ENCODE measurements at places on chromosomes 2 and 18.

DNA sequence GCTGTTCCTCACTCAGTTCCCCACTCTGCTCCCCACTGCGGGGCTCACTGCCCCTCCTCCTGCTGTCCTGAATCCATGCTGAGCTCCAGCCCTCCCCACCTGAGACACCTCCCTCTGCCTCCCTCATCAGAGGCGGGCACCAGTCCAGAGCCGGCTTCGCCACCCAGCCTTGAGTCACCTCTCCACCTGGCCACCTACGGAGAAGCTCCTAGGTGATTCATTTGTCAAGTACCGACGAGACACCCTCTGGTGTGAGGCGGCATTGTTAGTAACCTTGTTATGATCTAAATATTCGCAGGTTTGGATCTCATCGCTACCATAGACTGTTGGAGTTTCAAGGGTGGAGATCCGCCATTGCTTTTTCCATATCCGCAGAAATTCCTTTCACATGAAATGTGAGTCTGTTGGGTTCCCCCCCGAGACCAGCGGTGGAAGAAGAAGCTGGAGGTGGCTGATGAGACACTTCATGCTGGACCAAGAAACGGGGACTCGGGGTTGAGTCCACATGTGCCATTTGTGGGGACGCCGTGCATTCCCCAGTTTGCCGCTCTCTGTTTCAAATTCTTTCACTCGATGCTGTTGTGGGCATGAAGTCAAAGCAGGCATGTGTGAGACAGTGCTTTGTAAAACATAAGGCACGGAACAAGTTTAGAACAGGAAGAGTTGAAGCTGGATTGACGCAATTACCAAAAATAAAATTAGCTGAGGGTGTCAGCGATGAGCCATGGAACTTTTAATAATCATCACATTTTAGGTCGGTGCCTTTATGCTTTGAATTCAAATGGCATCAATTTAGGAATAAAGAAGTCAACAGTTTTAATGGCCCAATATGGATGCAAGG lies 259.8 kb upstream of the HDAC4 start:
- no peak for DNase-seq

- no peak for DNase-seq
Observed at GRCh38 chr18:32934201-32934600, 161.4 kb upstream of the KLHL14 start.

- no peak for DNase-seq
Observed at GRCh38 chr2:9297807-9298206, 91.2 kb downstream of the ASAP2 start.

GRCh38 chr18:76396792-76397191 lies 98.2 kb downstream of the ZNF516 start:
- DNase-seq = no peak

DNA sequence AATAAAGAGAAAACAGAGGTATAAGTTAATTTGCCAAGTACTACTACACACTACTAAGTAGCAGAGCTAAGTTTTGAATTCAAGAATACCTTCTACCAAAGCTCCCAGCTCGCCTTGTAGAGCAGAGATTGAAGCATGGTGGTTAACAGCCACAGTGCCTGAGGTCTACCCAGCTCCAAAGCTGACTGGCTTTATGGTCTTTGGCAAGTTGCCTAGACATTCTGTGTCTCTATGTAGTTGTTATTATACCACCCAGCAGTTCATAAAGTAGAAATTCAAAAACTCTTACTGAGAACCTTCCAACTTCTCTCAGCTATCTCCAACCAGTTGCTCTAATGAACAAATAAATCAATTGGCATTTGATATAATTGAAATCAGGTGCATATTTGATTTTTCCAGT lies 87.8 kb downstream of the PDE11A start:
- no peak for DNase-seq

DNA sequence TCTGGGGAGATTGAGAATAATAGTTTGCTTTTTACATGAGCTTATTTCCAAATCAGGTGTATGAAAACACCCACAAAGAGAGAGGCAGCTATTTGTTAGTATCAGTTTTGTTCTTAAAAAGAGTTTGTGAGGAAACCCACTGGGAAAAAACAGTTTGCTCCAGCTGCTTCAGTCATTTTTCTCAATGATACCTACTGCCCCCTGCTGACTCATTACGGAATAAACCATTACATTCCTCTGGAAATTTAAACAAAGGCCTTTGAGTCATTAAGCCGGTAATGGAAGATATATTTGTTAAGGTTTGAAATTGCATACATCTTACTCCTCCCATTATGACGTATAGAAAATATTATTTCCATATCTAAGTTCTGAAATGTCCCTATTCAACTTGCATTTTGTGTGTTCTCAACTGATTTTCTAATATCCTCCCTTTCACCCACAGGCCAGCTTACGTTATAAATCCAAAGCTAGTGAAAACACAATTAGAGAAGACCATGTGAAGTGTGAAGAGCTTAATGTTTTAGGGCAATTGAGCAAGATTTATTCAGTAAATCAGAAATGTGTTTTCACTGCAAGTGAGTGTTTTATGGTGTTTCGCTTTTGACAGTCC lies 761.6 kb downstream of the DSC3 start:
- DNase-seq = peak; percentile 11

GRCh38 chr2:196170606-196171247 lies 651 bp downstream of the STK17B start:
- DNase-seq = no peak

DNA sequence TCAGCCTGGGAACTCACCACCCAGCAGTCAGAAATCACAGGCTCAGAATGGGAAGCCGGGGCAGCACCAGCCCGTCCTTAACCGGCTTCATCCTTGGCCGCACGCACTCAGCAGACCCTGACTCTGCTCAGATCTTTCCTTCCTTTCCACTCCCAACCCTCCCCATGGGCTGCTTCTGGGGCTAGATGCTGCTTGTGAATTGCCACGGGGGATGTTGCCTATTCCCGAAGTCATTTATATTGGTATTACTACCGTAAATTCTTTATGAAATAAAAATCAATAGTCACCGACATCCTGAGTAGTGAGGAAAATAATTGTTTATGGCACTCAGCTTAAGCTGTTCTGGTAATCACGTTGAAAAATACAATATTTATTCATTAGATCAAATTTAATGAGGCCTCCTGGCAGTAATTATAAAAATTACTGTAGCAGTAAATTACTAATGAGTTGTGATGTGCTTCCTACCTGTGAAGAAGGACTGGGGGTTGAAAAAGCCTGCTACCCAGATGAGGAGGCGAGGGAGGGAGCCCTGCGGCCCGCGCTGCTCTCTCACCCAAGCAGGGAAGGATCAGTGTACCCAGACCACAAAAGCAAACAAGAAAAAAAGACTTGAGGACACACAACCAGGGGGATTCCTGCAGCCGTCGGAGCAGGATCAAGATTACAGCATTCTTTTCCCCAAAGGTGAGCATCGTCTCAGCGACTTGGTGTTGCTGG lies 31.5 kb downstream of the CDCA7 start:
- DNase-seq = no peak

- no peak for DNase-seq
Observed at GRCh38 chr2:17401096-17401495, 117.1 kb downstream of the RAD51AP2 start.
